Cortex of kidney (tissue), 1 donor: ENCODE measurements at places on chromosomes 2 and 18.

DNA sequence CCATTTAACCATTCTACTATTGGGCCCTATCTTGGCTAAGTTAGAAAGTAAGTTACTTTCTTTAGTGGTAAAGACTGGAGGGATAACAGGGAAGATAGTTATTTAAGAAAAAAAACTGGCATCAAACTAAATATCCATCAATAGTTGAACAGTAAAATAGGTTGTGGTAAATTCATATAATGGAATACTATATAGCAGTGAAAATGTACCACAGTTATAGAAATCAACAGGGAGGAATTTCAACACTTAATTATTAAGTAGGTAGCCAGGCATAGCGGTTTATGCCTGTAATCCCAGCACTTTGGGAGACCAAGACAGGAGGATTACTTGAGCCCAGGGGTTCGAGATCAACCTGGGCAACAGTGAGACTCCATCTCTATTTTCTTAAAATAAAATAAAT lies 3.1 kb upstream of the SPAST start:
- no peak for DNase-seq

- DNase-seq, result no peak
These were observed 36.8 kb upstream of the PLEKHM3 start for GRCh38 chr2:208062113-208062512.

DNA sequence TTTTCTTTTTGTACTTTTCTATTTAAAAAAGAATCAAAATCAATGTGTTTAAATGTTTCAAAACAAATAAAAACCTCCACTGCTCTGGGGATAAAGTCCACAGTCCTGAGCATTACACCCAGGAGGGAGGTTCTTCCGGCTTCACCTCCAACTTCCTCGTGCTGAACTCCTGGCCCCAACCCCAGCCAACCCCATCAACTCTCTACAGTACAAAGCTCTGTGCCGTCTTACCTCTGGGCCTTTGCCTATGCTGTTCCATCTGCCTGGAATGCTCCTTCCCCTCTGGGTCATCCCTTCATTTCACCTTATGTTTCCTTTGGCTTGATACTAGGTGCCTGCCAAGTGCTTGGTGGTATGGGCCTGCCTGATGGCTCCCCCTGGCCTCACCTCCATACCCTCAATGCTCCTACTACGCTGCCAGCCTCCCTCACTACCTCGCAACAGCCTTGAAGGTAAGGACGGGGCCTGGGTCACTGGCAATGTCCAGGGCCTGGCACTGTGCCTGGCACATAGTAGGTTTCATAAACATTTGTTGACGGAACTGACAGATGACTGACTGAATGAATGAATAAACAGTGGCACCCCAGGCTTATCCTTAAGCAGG lies 28.8 kb downstream of the SDC1 start:
- DNase-seq, result no peak

- no peak for DNase-seq
These were observed 2.5 kb downstream of the MRPL35 start for GRCh38 chr2:86201671-86202335.

- no peak for DNase-seq
These were observed 159.7 kb upstream of the BOD1L2 start for GRCh38 chr18:56987236-56987635.
